Left kidney (tissue), 8 donors: ENCODE measurements at places on chromosomes 3 and 15. TPM values are rescaled to one million over a fixed set of nuclear protein-coding genes. Genes with fewer than 3 reads are reported as not detected.

Gene LIPH
- 0.93 TPM for polyA plus RNA-seq

Gene FAM81A
- 30.7 TPM for polyA plus RNA-seq

Gene CTXND1
- 11.0 TPM for polyA plus RNA-seq

Gene ATP2B2
- polyA plus RNA-seq = 1.1 TPM

Gene LRTM1
- polyA plus RNA-seq = not detected

Gene ISLR2
- 0.93 TPM for polyA plus RNA-seq

Gene CEP19
- polyA plus RNA-seq = 4.9 TPM

Gene STXBP5L
- 0.33 TPM for polyA plus RNA-seq

Gene TLR9
- 0.18 TPM for polyA plus RNA-seq

Gene TRPC1
- 14.4 TPM for polyA plus RNA-seq

Gene C3orf18
- 19.4 TPM for polyA plus RNA-seq

Gene LRRC57
- 27.1 TPM for polyA plus RNA-seq

Gene PFKFB4
- 4.3 TPM for polyA plus RNA-seq

- DNase-seq = no peak
These were observed 61.3 kb downstream of the PPARG start for GRCh38 chr3:12349895-12350811.

DNA sequence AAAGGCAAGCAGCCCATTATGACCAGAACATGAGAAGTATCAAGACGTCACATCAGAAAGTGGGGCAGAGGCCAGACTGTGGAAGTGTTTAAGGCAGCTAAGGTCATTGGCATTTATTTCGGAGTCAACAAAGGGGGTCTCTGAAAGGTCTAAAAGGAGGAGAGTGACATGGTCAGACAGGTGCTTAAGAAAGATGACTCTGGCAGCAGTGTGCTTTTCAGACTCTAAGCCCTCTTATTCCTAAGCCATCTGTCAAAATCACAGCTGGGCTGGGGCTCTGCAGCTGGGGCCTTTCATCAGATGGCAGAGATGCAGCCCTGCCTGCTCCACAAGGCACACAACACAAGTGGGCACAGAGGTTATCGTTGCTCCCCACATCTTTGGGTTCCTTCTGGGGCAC lies 14.0 kb downstream of the FBXL22 start:
- DNase-seq = no peak

- DNase-seq = no peak
These were observed 162.2 kb downstream of the PCCB start for GRCh38 chr3:136412307-136412706.

- peak; percentile 62 for DNase-seq
These were observed 424 bp downstream of the HAUS2 start for GRCh38 chr15:42549032-42549491.

DNA sequence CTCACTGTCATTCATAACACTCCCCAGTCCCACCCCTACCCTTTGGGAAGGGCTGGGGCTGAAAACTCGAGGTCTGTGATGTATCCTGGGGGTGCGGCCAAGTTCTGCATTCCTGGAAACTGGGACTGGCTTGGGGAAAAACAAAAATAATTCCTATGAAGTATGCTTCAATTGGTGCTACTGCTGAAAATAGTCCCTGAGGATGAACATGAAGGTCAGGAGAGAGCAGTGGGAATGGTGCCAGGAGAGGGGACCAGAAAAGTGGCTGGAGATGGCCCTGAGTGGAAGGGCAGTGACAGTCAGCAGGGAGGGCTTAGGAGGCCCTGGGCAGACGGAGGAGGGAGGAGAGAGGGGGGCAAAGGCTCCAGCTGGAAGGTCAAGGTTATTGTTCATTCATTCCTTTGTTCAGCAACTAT lies 4.8 kb upstream of the ISLR start:
- no peak for DNase-seq

DNA sequence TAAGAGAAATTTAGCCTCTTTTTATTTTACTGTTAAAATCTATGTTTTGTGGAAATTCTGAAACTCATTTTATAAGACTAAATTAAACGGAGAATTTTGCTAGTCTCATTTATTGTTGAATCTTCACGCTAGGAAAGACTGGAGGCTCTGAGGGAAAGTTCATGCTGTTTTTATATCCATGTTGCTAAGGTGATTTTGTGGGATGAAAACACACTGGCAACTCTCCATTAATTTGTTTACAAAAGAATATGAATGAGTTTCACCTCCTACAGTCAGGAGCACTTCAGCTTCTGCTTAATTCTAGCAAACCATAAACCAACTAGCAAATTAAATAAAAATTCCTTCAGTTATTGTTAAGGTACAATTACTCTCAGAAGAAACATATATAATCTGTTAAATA lies 195.4 kb downstream of the RAP2B start:
- DNase-seq = no peak

DNA sequence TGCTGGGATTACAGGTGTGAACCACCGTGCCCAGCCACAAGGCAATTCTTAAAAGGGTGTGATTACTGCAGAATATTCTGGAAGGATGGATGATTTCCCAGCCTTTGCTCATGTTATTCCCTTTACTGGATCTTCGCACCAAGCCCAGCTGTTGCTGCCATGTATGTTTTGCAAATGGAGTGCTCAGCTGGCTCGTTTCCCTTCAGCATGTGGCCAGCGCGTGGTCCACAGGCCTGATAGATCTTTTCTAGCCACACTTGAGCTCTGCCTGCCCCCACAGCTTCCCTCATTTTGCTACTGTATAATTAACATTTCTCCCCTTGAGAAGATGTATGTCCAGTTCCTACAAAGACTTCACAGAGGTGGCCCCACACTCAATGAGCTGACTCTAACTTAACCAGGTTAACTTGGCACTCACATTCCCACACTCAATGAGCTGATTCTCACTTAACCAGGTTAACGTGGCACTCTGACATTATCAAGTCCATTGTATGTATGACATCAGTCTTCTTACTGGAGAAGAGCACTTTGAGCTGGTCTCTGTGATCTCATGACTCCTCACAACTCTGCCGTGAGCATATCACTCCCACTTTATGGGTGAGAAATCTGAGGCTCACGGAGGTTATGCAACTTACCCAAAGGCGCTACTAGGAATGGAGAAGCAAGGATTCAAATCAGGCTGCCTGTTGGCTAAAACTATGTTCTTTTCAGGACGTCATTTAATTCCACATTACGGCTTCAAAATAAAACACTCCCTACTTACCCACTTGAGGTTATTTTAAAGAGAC lies 49.2 kb downstream of the TM4SF4 start:
- DNase-seq = no peak

GRCh38 chr3:24135280-24135679 lies 190.2 kb downstream of the NR1D2 start:
- DNase-seq = no peak

DNA sequence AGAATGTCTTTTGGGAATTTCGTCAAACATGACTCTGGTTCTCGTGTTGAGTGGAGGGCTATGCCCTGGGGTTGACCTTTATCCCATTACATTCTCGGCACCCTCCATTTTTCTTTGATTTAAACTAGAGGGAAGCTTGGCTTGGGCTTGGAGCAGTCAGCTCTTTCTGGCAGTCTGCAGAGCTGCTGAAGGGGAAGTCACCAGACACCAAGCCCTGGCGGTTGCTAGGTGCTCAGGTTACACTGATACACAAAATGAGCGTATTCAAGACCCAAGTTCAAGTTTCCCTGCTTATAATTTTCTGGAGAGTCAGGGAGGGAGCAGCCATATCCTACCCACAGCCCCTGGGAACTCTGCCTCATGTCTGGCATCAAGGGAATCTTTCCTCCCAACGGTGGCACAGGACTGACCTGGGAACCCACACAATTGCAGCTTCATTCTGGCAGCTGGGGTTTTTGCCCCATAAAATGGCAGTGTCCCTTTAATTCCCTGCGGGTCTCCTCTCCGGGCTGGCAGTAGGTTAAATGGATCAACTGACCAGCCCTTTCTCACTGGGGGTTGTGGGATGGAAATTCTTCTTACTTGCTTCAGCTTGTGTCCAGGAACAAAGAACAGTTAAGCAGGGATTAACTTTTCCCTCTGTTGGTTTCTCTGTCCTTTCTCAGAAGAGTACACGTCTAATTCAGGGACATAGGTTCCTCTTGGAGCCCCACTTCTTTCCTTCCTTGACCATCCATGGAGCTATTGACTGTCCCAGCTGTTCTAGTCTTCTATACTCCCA lies 110.0 kb upstream of the DLG1 start:
- no peak for DNase-seq

- DNase-seq = no peak
These were observed 7.6 kb upstream of the TRH start for GRCh38 chr3:129966876-129967275.

DNA sequence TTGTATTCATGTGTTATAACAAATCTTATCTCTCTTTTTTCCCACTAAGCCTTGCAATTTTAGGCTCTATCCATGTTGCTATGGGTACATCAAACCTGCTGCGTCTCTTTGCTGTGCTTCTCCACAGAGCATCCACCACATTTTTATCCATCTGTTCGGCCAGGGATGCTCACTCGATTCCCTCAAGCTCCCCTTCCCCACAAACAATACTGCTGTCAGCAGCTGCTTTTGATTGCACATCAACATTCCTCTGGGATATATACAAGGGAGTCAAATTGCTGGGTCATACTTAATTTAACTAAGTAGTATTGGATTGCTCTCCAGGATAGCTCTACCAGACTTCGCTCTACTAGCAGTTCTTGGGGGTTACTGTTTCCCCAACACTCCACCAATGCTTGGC lies 36.8 kb downstream of the TMEM108 start:
- DNase-seq = no peak

GRCh38 chr15:31157644-31158069 lies 56.1 kb upstream of the TRPM1 start:
- no peak for DNase-seq

GRCh38 chr3:192130534-192131132 lies 596.7 kb downstream of the FGF12 start:
- DNase-seq = no peak

DNA sequence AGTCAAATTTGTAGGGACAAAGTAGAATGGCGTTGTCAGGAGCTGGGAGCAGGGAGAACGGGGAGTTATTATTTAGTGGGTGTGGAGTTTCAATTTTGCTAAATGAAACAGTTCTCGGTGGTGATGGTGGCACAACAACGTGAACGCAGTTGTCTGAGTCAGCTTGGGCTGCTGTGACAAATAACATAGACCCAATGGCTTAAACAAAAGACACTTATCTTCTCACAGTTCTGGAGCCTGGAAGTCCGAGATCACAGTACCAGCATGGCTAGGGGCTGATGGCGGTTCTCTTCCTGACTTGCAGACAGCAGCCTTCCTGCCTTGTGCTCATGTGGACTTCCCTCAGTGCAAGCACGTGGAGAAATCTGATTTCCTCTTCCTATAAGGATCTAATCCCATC lies 90.2 kb downstream of the CHSY1 start:
- no peak for DNase-seq

- no peak for DNase-seq
These were observed 34.8 kb downstream of the UBE2E1 start for GRCh38 chr3:23840521-23840920.

DNA sequence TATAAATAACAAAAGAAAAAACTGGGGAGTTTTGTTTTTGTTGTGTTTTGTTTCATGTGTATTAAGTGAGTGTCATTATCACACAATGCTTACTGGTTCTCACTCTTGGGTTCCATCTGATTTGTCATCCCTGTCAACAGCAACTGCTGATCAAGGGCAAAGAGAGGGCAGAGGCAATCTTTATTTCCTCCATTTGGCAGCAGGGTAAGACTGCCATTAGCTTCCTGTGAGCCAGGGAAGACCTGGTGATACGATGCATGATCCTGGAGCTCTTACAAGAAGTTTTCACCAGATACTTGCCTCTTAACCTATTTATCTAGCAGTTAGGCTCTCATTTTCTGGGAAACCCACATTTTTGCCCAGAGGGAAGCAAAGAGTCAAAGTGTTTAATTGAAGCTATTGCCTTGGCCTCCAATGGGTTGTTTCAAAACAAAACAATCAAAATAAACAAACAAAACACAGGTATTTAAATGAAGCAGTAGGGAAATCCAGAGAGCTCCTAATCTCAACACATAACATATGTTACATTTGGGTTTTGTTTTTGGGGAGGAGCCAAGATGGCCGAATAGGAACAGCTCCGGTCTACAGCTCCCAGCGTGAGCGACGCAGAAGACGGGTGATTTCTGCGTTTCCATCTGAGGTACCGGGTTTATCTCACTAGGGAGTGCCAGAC lies 529.8 kb downstream of the MAGI1 start:
- DNase-seq = no peak

DNA sequence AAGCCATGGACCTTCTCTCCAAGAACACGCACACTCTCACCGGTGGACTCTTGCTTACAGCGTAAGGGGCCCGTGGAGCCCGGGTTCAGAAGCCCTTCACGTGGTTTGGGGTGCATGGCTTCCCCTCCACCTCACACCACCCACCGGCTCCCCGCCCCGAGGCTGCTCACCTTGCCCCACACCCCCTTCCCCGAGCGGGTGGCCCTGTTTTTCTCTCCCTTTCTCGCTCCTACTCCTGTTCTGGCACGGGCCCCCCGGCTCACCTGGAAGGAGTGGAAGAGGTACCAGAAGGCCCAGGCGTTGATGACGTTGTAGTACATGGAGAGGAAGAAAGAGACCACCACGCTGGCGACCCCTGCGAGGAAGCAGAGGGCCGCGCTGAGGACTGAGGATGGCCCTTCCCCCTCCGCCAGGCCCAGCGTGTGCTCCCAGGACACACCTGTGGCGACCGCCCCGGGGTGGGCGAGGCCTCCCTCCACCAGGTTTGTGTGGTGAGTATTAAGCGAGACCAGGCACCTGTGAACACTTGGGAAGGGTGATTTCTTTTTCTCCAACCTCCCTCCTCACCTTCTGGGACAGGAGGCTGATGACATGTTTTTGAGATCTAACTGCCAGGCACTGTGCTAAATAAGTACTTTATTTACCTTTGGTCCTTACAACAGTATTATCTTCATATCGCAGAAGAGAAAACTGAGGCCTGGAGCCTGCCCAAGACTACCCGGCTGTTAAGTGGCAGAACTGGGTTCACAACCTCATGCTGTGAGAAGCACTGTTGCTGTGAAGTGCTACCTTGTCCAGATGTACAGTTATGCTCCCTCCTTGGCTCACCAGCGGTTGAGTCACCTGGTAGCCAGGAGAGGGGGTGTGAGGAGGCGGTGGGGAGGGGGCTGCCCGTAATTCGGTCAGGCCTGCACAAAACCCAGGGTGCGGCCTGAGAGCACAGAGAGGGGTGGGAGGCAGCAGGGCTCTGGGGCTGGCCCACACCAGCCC lies 16.3 kb downstream of the SLC6A20 start:
- DNase-seq = no peak

DNA sequence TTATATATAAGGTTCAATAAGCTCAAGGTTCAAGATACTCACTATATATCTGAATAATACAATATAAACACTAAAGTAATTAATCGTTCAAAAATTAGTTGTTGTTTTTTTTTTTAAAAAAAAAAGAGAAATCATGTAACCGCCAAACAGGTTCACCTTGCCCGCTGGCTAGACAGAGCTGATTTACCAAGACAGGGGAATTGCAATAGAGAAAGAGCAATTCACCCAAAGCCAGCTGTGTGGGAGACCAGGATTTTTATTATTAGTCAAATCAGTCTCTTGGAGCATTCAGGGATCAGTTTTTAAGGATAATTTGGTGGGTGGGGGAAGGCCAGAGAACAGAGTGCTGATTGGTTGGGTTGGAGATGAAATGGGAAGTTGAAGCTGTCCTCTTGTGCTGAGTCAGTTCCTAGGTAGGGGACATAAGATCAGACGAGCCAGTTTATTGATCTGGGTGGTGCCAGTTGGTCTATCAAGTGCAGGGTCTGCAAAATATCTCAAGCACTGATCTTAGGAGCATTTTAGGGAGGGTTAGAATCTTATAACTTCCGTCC lies 7.9 kb downstream of the HIGD1A start:
- DNase-seq = no peak
